ENCODE measurements at places on chromosomes 5 and 9.
A peak's percentile ranks its signal among the peaks of the same experiment; 100 is the strongest.

DNA sequence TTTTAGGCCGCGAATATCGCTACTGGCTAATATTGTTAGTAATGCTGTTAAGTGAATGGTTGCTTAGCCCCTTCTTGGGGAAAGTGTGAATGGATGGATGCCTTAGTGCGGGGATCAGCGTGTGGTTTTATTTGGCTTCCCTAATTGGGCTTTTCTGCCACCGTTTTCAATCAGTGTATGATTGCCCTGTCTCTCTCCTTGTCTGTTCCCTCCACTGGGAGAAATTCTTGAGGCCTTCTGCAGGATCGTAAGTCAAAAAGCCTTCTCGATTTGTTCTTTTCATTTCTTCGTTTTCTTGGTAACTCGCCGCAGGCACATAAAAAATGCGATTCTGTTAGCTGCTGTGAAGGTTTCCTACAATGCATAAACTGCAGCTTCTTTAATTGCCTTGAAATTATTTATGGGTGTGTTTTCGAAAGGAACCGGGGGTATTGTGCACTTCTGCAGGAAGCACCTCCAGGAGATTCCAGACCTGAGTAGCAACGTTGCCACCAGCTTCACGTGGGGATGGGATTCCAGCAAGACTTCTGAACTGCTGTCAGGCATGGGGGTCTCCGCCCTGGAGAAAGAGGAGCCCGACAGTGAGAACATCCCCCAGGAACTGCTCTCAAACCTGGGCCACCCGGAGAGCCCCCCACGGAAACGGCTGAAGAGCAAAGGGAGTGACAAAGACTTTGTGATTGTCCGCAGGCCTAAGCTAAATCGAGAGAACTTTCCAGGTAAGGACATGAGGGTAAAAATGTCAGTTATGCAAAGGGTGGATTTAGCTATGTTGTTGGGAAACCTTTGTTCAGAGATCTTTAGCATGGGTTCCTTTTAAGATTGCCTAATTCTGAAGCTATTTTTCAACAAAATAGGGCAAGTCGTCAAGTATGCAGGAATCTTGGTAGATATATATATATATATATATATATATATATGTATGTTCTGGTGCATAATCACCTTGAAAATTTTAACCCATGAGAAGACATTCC is 700 bp downstream of the SKP2 start:
- no peak for DNase-seq

DNA sequence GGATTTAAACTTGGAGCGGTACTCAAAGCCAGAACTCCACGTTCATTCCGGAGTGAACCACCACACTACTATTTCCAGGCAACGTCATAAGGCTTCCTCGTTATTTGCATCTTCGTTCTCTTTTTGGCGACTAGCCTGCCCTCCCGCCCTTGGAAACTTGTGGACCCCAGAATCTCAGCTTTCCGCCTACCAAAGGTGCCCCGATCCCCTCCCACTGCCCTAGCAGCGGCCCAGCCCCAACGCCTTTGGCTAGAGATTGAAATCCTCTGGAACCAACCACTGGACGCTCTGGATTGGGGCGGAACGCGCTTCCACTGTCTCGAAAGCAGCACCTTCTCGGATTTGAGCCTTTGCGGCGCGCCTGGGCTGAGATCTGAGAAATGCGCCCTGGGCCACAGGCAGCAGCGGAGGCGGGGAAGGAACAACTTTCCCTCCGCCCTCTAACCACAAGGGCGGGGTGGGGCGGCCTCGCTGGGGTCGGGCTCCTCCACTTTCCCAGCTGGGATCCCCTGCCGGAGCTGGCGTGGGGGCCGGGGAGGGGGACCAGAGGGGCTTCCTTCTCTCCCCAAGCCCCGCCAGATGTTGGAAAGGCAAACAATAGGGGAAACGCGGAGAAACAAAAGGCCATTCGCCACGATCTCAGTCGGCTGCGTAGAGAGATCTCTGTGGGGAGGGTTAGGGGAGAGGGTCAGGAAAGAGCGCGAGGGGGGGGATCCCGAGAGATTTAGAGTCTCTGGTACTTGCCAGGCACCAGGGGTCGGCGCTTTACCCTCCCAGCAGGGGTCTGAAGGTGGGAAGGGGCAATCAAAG is 1.3 kb downstream of the MOB3B start:
- peak; percentile 32 for DNase-seq

DNA sequence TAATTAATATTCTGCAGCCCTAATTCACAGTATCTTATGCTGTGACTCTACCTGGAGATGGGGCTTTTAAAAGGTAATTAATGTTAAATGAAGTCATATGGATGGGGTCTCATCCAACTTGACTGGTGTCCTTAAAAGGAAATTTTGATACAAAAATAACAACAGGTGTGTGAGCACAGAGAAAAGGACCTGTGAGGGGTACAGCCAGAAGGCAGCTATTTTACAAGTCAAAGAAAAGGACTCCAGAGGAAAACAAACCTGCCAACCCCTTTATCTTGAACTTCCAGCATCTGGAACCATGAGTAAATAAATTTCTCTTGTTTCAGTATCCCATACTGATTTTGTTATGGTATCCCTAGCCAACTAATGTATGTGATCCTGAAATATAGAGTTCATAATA is 250.3 kb downstream of the TMEM232 start:
- DNase-seq = no peak

DNA sequence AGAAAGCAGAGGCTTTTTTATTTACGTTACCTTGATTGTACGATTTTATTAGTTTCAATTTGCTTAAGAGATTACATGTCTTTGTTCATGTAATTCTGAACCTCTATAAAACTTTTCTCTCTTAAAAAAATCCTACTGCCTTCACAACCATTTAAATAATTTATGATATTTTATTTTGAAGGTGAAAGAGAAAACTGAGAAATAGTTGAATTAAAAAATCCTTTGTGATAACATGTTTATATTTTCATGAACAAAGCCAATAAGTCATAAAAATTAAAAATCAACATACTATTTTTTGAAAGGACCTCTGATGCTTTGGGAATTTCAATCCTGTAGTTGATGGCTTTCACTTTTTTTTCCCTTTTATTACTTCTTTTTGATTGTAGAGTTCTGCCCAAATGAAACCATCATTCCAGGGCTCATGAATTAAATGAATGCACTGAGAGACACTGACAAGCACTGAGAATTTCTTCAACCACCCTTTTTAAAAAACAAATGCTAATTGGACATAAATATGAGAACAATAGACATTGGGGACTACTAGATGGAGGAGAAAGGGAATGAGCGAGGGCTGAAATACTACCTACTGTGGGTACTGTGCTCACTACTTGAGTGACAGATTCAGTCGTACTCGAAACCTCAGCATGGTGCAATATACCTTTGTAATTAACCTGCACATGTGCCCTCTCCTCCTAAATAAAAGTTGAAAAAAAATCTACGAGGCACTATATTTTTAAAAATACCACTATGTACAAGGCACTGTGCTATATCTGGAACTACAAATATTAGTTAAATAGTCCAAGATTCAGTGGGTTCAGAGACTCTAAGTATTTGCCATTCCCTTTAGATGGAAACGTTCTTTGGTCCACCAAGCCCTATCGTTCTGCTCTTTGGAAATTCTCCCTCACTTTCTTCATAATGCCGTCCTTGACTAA is 5.9 kb downstream of the CDKN2A start:
- DNase-seq = no peak

- peak; percentile 59 for DNase-seq
These were observed 2.4 kb downstream of the LTC4S start for GRCh38 chr5:179795863-179796833.

Measured in activated CD8-positive, alpha-beta memory T cell treated with anti-CD3 and anti-CD28 coated beads for 1 hour (primary cell).